ENCODE measurements at places on chromosomes 4 and X.

DNA sequence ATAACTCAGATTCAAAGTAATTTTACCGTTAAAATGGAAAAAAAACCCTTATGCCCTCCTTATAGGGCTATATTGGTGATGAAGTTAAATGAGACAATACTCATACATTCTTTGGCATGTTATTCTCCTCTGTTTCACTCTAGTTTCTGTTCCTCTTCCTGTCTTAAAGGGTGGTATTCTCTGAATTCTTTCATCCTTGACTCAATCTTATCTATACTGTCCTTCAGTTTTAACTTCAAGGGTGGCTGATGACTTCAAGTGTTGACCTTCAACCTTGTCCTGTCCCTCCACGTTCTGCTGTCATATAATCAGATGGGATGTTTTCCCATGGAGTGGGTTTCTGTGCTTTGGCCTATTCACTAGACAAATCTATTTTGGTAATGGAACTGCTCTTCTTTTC lies 44.0 kb downstream of the ZNF518B start:
- DNase-seq = no peak

DNA sequence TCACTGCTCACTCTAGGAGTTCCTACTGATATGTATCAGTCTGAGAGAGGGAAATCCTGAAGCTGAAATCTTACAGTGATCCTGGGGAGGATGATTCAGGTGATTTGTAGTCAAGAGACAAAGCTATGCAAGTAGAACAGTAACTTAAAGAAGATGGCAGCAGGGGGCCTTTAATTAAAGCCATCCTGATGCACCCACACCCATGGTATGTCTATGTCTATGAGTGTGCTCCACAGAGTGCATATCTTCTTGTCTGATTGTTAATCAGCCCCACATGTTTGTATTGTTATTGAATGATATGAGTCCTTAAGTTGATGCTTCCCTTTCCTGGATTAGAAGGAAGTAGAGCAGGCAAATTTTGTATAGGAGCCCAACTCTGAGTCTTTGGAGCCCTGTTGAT lies 78.8 kb downstream of the NHS start:
- DNase-seq = no peak

GRCh38 chrX:136546371-136546781 lies 14.4 kb downstream of the VGLL1 start:
- DNase-seq = no peak

GRCh38 chr4:24884902-24885301 lies 27.9 kb downstream of the CCDC149 start:
- no peak for DNase-seq

DNA sequence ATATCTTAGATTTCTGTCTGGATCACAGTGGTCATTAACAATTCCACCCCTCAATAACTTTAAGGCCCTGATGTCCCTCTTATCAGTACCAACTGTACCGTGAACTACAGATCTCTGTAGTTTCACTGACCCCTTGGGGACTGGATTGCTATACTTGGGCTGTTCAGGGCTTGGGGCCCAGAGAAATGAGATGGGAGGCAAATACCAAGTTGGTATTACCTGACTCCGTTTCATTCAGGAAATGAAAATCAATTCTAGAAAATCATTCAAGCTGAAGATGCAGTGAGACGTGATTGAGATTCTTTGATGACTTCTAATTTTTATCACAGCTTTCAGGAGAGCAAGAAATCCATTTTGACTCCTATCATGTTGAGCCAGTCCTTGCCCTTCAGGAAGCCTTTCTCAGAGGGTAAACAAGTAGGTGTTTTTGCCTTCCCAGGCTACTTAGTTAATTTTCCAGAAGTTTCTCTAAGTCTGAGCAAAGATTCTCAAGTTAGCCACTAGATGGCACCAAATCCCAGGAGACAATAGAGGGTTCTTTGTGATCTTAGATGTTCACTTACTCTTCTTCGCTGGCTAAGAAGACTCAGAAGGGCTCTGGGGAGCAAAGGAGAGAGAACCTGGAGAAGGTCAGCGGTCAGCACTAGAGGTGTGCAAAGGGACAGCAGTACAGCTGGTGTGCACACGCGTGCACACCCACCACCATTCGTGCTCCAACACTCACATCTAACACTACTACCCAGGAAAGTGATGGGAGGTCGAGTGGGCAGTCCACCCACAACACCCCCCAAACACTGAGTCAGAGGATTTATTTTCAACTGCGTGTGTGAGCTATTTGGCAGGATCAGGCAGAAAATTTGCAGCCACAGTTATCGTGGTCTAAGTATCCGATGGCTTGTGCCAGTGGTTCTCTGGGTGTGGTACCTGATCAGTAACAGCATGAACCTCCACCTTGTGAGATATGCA lies 7.4 kb downstream of the HNRNPH2 start:
- no peak for DNase-seq

GRCh38 chrX:22534643-22535042 lies 261.9 kb downstream of the CBLL2 start:
- DNase-seq = no peak

GRCh38 chr4:122603156-122603574 lies 17.7 kb downstream of the IL21 start:
- no peak for DNase-seq

- DNase-seq = no peak
Observed at GRCh38 chrX:17629519-17629918, 107.8 kb upstream of the SCML1 start.

DNA sequence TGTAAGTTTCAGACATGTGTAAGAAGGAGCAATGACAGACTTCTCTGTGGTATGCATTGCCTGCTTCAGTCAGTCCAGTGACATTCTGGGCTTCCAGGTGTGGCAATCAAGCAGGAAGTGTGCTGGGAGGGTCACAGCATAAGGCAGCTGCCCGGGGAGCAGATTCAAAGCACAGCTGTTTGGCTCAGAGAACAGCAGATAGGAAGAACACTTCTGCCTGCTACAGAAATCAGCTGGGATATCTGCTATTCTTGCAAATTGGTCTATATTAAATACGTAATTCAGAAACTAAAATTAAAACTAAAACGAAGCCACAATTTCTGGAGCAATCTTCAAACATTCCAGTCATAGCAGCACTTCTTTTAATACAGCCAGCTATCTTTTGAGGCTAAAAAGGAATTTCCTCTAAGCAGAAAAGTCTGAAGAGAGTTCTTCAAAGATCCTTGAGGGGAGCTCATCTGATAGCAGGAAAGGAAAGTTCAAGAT lies 47.5 kb upstream of the GALNT7 start:
- DNase-seq = no peak

GRCh38 chrX:119640731-119641170 lies 34.5 kb upstream of the NKRF start:
- no peak for DNase-seq

GRCh38 chr4:39047681-39048080 lies 14.4 kb upstream of the KLHL5 start:
- no peak for DNase-seq

GRCh38 chrX:71815906-71816156 lies 52.7 kb downstream of the CXorf49B start:
- DNase-seq = no peak

DNA sequence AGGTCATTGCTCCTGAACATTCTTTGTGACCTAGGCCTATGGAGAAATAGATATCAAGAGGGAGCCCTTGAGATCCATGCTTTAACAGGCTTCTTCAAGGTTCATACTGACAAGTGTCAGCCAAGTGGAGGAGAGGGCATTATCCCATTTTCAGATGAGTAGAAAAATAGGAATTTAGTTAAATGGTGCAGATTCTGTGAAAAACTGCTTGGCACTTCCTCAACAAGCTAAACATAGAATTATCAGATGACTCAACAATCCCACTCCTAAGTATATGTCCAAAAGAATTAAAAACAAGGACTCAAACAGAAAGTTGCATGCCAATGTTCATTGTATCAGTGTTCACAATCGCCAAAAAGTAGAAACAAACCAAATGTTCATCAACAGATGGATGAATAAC lies 43.8 kb upstream of the KCNIP4 start:
- no peak for DNase-seq

DNA sequence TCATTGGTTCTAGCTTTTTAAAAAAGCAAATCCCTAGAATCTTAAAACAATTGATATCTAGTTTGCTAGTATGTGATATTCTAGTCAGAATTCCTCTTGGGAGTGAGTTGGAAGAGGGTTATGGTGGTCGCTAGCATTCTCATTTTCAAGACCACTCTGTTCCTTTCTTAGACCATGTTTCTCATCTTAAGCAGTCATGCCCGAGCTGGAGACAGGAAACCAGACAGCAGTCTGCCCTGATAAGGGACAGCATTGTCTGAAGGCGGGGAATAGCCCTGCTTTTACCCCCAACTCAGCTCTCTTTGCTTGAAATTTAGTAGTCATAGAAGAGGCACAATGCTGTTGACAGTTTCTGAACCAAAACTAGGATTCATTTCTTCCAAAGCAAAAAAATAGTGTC lies 5.2 kb downstream of the KLF3 start:
- DNase-seq = no peak

GRCh38 chrX:1493412-1493811 lies 40.7 kb upstream of the ASMTL start:
- DNase-seq = no peak

GRCh38 chr4:158157412-158157811 lies 15.4 kb downstream of the GASK1B start:
- no peak for DNase-seq

- no peak for DNase-seq
Observed at GRCh38 chrX:150229481-150229880, 133.6 kb upstream of the MAMLD1 start.

DNA sequence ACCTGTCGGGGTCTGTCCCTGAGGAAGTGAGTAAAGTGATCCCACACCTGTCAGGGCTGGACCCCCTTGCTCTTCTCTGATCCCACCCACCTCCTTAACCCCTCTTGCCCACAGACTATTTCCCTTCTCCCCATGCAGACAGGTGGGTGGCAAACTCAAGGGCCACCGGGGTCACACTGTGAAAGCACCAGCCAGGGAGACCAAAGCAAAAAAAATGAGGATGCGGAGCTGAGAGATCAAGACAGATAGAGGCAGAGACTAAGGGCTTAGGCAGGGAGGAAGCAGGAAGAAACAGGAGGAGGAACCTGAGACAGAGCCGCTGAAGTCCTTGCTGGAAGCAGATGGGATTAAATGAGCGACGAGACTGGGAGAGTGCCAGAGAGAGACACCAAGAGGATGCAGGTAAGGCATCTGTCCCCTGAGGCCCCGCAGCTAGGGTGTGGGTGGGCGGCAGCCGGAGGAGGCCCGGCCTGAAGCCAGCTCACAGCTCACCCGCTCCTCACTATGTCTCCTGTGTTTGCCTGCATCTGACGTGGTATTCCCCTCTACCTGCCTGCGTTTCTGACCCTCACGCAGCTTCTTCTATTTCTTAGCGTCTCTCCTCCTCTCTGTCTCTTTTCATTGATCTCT lies 7.2 kb downstream of the TIMM17B start:
- no peak for DNase-seq

- DNase-seq = no peak
Observed at GRCh38 chr4:162891788-162892707, 274.6 kb downstream of the NAF1 start.

GRCh38 chr4:6671648-6672047 lies 22.0 kb upstream of the S100P start:
- DNase-seq = no peak

Measured in stimulated activated CD4-positive, alpha-beta T cell treated with anti-CD3 and anti-CD28 coated beads, Interleukin-4, amount 100 ng/mL, for 48 hours (primary cell).